ENCODE measurements at places on chromosomes 12 and 14.

- DNase-seq, result no peak
These were observed 63.6 kb upstream of the PWP1 start for GRCh38 chr12:107622001-107622400.

DNA sequence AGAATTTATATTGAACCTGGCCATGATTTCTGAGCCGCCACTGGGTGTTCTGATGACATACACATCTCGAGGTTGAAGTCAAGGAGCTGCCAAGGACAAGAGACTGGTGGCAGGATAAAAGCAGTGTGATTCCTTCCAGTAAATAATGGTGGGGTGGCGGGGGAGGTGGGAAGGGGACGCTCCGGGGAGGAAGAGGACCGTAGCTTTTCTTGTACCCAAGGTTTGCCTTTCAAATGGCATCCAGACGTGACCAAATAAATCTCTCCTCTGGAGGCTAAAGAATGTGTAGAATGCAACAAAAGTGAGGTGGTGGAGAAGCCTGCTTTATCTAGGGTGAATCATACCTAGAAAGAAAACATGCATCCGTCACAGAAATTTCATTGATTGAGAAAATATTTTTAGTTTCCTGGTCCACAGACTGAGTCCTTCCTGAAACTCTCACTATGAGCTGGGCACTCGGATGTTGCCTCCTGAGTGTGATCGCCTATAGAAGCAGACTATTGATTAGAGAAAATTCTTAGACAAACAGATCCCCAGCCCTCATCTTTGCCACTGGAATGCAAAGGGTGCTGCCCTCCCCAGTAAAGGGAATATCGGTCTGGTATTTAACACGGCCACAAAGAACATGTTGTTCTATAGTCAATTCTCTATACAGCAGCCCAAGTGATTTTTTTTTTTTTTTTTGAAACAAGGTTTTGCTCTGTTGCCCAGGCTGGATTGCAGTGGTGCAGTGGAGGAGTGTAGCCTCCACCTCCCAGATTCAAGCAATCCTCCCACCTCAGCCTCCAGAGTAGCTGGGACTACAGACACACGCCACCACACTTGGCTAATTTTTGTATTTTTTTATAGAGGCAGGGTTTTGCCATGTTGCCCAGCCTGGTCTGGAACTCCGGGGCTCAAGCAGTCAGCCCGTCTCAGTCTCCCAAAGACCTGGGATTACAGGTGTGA lies 112.1 kb downstream of the DPF3 start:
- DNase-seq, result no peak

- DNase-seq, result no peak
These were observed 10.3 kb upstream of the PPP4R4 start for GRCh38 chr14:94163796-94164195.

- DNase-seq, result peak; percentile 20
These were observed 706 bp downstream of the CRACR2A start for GRCh38 chr12:3752096-3752709.

DNA sequence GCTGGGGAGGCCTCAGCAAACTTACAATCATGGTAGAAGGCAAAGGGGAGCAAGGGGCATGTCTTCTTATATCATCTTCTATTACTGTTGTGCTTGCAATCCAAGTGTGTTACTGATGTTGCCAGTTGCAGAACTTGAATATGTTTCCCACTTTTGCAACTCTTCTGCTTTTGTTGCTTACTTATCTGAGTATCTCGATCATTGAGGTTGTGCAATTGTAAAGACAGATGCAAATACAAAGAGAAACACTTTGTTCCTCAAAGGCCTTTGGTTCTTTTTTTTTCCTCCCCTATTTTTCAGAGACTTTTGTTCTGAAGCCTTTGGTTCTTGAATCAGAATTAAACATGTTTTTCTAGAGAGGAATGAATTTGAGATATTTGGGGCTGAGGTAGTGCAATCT lies 3.7 kb upstream of the COX8C start:
- no peak for DNase-seq

GRCh38 chr14:86997271-86997670 lies 995.7 kb downstream of the GALC start:
- DNase-seq, result no peak

DNA sequence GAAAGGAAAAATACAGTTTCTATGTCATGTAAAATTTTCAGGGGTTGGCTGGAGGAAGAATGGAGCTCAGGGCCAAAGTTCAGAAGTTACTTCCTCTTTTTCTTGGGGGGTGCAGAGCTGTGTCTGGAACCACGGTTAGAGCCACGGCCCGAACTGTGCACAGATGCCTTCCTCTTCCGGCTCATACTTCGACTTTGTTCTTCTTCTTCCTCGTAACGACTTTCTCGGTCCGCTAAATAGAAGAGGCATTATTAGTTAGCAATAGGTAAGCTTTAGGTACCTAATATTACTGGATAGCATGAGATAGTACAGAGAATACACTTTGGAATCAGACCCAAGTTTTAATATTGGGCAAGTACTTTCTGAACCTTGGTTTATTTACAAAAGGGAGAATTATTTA lies 31.2 kb downstream of the SUPT16H start:
- peak; percentile 28 for DNase-seq

- no peak for DNase-seq
These were observed 80.6 kb upstream of the ETV6 start for GRCh38 chr12:11568762-11569478.

GRCh38 chr12:91912178-91912577 lies 233.5 kb downstream of the BTG1 start:
- no peak for DNase-seq

GRCh38 chr14:24056800-24057184 lies 5.0 kb downstream of the CARMIL3 start:
- DNase-seq, result no peak

DNA sequence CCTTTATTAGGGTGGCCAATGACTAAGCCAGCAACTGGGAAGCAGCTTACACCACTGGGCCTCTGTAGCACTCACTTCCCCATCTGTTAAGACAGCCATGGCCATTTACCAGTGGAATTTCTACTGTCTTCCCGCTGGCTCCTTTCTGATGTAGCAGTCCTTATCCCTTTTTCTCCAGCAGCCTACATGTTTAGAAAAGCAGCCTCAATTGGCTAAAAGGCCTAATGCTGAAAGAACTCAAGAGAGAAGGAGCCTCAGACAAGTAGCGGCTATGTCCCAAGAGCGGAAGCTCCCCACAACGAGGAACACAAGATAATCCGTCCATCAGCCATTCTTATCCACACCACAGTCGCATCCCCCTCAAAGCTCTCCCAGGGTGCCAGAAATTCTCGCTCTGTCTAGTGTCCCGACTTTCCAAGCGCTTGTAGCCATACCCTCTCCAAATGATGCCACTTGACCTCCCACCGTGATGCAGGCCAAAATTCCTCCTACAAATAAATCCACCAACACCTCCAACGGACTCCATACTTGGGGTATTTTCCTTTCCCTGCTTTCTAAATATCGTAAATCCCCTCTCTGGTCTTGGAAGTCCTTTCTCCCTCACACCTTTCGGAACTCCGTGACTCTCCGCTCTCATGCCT lies 624 bp downstream of the M6PR start:
- no peak for DNase-seq

- DNase-seq, result no peak
These were observed 11.4 kb downstream of the MANSC1 start for GRCh38 chr12:12338527-12339168.

DNA sequence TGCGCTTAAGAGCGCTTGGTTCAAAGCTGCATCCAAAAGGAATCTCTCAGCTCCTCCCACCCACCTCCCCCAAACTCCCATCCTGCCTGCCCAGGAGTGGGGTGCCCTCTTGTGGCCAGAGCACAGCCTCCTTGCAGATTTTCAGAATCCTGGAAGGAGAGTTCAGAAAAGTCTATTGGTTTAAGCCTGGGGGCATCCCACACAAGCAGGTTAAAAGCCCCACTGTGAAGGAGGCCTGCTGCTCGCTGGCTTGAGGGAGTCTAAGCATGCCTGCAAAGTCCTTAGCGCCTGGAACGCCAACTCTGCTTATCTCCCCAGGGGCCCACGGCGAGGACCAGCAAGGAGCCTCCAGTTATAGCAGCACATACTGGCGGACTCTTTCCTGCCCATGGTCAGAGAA lies 297.1 kb downstream of the KSR2 start:
- DNase-seq, result no peak

DNA sequence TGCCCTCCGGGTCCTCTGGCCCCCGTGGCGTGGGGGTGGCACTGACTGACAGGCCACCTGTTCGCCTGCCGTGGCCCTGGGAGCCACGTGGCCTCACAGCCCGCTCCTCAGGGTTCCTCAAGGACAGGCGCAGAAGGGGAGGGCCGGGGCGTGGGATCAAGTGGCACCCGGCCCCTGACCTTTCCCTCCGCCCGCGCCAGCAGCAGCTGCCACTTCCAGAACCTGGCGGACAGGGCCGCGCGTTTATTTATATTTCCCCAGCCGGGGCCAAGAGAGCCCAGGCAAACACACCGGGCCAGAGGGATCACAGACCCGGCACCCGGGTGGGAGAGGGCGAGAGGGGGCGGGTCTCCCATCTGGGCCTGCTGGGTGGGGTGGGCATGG lies 92.6 kb downstream of the RFLNA start:
- no peak for DNase-seq

GRCh38 chr14:94043756-94044475 lies 17.8 kb downstream of the OTUB2 start:
- DNase-seq, result no peak

DNA sequence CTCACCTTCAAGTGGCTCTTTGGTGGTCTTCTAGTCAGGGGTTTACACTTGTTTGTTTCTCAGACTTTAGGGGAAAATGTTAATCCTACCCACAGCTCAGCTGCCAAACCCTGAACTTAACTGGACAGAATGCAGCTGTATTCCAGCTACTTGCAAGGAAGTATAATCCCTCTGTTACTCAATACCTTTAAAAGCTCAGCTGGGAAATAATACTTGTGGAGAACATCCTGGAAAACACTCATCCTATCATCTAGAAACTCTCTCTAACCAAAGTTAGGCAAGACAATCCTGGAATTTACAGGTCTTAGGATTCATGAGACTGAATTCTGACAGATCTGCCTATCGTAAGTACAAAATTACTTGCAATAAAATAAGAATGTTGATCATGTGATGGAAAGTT lies 404.1 kb downstream of the ADAMTS20 start:
- no peak for DNase-seq

DNA sequence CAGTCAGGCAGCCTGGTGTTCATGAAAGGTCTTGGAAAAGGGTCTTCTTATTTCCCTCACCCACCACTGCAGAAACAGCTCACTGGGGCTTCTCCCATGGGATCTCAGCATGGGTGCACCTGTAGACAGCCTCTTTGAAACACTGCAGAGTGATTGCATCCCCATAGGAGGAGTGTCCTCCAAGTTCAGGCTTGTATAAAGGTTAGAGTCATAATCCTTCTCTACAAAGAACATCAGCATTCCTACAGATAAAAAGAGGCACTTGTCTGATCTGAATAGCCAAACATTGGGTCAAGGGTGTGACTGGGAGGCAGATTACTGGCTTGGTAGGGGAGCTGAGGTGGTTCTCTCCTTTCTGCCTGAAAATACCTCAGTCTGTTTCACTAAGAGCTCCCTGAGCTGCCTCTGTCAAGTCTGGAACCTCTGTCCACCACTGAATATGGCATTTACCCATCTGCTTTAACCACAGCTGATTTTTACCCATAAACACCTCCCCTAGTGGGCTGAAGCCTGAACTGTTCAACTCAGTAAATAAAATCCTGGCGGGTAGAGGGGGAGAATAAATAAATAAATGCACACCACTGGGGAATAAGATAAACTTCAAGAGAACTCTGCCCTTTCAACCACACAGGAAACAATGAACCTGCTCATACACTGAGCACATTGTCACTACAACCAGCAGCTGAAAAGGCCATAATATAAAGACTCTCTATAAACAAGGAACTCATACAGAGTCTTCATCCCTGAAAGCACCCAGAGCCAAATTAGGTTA lies 120.7 kb upstream of the SCAF11 start:
- DNase-seq, result no peak

GRCh38 chr12:116201359-116201758 lies 76.1 kb downstream of the MED13L start:
- DNase-seq, result no peak

GRCh38 chr14:33928895-33929294 lies 22.0 kb downstream of the EGLN3 start:
- DNase-seq, result no peak

DNA sequence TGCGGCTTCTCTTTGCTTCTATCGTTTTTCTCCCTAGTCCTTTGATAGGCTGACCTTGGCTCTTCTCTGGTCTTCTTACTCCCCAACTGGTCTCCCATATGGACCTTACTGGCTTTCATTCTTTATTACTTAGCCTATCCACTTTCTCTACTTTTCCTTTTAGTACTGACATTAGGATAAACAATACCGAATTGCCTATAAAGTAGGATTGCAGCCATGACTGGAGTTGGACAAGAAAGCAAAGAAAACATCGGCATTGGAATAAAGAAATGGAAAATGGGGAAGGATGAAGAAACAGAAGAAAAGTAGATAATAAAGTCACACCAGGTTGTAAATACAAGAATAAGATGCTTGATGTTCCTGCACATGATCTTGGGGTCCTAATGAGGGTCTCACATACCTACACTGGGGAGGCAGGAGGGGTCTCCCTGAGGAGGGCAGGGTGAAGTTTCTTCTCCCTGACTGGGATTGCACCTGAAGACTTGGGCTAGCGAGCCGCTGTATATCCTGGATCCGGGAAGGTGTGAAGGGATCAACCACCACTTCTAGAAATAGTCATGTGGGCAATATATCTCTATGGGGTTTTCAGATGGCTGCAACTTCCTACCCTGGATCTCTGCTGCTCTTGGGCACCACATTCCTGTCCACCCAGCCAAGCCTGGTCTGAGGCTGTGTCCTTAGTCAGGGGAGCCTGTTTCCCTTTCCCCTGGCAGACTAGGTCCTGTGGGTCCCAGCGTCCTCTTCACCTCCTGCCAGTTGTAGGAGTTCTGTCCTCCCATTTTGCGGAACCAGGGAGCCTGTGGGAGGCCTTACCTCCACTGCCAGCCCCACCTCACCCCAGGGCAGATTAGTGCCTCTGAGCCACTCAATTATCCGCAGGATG lies 13.1 kb downstream of the NKX2-1 start:
- DNase-seq, result no peak

DNA sequence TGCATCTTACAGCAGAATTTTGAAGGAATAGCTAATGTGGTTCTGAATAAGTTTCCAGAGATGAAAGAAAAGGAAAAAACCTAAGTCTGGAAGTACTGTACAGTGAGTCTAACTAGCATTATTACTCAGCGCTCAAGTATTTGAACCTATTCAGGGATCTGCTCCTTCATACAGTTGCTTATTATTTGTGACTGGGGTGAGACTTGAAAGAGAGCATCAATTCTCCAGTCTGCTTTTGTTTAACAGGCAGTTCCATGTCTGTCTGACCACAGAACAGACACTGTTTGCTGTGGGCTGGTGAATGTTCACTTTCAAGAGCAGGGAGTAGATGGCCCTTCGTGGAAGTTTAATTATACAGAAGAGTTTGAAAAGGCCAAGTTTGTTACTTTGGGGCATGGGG lies 9.3 kb downstream of the ETV6 start:
- DNase-seq, result no peak

GRCh38 chr12:96774496-96775256 lies 132.4 kb upstream of the NEDD1 start:
- no peak for DNase-seq

GRCh38 chr14:55107766-55108554 lies 21.1 kb upstream of the LGALS3 start:
- DNase-seq, result no peak

- DNase-seq, result no peak
These were observed 51.2 kb downstream of the TESC start for GRCh38 chr12:117047810-117048584.

- no peak for DNase-seq
These were observed 31.3 kb downstream of the ACTN1 start for GRCh38 chr14:68947802-68948201.

- DNase-seq, result no peak
These were observed 1.4 kb downstream of the JPH4 start for GRCh38 chr14:23577004-23577681.
